ENCODE measurements at places on chromosomes 7 and 10.

GRCh38 chr10:47214520-47214919 is 85.5 kb upstream of the GDF10 start:
- no peak for DNase-seq

- DNase-seq = no peak
Observed at GRCh38 chr10:117345143-117345542, 30.1 kb downstream of the PDZD8 start.

DNA sequence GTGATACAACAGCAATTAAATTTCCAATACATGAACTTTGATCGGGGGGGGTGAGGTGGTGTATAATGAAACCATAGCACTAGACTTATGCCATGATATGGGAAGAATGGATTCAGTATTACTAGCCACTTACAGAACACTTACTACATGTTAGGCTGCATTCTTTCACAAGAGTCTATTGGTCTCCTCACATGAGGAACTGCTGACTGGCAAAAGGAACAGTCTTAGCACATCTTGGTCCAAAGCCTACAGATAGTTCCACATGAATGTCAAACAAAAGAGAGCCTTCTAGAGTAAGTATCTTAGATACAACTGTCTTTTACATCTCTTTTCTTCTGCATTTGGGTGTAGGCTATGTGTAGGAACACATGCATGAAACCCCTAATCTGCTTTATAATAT is 115.9 kb upstream of the DNAJB12 start:
- DNase-seq = no peak

- DNase-seq = peak; percentile 44
Observed at GRCh38 chr10:77700086-77700485, 62.5 kb upstream of the KCNMA1 start.

DNA sequence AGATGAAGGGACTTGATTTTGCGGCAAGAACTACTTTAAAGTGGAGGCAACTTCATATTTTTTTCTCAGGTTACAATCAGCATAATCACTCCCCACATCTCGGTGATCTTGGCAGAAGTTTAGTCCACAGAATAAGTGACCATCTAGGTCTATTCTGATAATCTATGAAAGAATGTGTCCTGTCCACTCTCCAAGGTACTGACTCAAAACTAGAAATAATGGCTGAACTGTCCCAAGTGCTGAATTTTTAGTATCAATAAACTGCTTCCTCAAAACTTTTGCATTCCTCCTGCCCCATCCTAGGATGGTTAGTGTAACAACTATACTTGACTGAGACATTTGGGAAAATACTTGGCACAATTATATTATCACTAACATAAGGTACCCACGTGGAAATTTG is 10.9 kb upstream of the CHRM2 start:
- DNase-seq = peak; percentile 5

DNA sequence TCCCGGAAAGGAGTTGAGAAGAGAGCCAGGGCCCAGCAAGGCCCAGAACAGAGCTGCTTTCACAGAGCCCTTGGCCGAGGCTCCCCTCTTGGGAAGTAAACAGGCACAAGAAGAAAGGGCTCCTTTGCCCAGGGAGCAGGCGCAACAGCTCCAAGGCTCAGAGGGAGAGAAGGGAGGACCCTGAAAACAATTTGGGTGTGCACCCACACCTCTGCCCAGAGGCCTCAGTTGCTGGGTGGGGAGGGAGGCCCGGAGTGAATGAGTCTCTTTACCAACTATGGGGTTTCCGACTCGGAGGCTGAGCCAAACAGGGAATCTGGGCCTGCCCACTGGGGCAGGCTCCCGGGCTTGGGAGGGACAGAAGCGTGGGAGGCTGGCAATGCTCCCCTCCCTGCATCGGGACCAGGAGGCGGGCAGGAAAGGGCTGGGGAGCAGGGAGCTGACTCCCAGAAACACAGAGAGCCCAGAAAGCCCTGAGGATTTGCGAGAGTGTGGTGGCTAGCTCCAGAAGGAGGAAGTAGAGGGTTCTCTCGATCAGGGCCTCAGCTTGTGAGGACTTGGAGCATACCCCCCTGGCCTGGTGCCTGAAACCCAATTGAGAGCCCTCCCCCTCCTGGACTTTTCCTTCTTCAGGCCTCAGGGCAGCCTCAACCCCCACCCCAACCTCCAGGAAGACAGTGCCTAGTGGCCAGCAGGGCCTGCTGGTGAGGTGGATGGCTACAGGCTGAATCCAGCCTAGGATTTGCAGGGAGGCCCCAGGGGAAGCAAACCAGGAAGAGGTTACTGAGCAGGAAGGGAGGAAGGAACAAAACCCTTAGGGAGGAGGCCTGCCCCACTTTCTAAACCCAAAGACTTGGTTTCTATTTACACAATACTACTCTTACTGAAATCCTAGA is 6.2 kb downstream of the C10orf105 start:
- DNase-seq = peak; percentile 86

DNA sequence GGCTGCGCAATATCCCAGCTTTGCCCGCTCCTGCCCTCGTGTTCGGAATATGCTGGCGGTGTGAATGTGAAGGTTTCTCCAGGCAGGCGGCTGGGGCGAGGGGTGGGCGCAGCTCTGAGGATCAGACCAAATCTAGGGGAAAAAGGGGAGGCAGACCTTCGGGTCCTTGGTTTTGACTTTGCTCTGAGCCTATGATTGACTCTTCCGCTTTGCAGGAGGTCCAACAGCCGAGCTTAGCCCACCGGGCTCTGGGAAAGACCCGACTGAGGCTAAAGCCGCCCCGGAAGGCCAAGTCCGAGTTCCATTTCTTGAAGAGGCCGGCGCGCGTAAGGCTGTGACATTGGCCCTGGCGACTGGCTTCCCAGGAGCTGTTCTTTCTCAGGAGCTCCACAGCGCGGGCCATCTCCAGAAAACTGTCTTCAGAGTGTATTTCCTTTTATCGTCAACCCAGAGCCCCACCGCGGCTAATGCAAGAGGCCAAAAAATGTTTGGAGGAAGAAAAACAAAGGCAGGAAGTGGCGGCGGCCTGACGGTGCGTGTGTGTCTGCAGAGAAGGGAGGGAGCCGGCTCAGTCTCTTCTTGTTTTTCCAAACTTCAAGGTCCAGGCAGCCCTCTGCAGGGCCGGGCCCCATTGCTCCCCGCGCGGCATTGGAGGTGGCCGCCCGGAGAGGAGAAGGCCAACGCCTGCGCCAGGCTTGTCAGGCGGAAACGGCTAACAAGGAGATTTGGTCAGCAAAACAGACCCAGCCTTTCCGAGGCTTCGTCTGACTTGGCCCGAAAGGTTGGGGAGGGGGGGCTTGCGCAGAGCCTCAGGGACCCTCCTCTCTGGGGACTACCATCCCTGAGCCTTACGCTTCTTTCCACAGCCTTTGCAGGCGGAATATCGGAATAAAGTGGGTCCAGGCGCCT is 3.6 kb upstream of the HOXA11 start:
- peak; percentile 60 for DNase-seq

GRCh38 chr10:99084161-99084560 is 151.5 kb downstream of the HPSE2 start:
- DNase-seq = no peak

GRCh38 chr7:125606671-125607070 is 677.0 kb upstream of the POT1 start:
- no peak for DNase-seq

DNA sequence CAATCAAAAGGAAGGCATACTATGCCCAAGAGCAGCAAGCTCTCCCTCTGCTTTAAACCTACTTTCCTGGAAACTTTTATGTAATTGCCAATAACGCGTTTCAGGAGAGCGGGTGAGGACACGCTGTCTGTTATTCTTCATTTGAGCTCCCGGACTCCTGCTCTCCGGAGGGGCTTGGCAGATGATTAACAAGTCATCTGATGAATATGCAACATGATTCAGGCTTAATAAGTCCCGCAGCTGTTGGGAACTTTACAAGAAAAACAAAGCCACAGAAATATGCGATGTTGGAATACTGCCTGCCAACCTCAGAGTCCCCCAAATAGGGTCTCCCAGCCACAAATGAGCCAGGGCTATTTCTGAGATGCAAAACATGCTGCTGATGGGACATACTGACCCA is 348.0 kb downstream of the GPAM start:
- no peak for DNase-seq
